ENCODE measurements at places on chromosomes 4 and X. TPM values are rescaled to one million over a fixed set of nuclear protein-coding genes. Genes with fewer than 3 reads are reported as not detected.

GPR173 gene
- 0.36 TPM for total RNA-seq

SPANXA1 gene
- not detected for total RNA-seq

ADH1A gene
- total RNA-seq, result not detected

DNA sequence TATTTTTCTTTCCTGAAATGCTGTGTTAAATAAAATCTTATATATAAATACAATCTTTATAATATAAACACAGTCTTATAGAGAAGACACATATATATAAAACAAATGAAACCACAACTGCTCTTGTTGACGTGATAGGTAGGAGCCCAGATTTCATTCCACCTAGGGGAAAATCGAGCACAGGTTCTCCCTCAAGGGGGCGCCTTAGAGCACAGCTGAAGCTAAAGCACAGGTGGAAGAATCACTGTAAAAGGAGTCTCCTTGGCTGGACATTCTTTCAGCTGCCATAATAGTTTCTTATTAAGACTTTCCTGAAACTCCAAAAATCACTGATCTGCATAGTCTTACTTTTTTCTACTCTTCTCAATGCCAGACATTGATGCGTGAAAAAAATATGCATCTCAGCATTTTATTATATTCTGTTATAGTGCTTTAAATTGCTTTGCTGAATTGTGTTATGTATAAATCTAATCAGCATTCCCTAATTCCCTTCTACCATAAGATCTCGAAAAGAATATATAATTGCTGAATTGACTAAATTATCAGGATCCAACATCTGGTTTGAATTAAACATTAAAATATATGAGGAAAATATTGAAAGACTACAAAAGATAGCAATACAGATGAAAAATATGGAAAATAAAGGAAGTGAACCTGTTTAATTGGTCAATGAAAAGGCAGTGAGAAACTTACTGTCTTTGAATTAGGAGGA lies 25.5 kb upstream of the RXFP1 start:
- DNase-seq, result peak; percentile 57
- H3K4me1 ChIP-seq, result no peaks in the 10 kb centered on the region
- peaks cover 1% of the 10 kb centered on the region for H3K27me3 ChIP-seq

All from activated CD8-positive, alpha-beta T cell treated with anti-CD3 and anti-CD28 coated beads for 36 hours (primary cell).